ENCODE measurements at places on chromosomes 6 and 20.

DNA sequence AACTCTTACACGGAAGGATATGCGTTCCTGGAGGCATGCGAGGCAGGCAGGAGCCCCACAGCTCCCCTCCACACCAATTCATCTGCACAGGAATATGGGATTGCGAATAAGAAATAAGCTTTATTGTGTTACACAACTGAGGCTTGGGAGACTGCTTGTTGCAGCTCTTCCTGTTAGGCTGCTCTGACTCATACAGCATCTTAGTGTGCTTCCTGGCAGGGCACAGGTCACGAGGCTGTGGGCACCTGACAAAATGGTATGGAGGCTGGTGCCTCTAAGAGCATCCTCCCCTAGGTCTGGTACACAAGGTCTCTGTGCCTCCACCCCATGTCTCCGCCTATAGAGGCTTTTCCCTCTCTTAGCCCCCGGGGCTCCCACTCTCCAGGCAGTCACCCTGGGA, 6.8 kb downstream of the SLC22A3 start:
- no peak for DNase-seq

DNA sequence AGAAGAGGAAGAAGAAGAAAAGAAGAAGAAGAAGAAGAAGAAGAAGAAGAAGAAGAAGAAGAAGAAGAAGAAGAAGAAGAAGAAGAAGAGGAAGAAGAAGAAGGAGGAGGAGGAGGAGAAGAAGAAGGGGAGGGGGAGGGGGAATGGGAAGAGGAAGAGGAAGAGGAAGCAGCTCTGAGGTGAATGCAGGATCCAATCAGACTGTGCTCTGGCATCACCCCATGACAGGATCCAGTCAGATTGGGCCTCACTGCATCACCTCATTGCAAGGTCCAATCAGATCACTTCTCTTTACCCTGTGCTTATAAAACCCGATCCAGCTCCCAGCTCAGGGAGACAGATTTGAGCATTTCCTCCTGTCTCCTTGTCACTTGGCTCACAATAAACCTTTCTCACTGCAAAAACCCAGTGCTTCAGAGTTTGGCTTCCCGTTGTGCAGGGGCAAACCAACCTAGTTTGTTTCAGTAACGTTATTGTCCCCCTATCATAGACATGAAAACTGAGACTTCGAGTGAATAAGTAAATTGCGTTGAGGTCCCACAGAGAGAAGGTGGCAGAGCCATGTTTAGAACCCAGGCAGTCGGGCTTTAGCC, 28.6 kb upstream of the YWHAB start:
- DNase-seq = no peak

DNA sequence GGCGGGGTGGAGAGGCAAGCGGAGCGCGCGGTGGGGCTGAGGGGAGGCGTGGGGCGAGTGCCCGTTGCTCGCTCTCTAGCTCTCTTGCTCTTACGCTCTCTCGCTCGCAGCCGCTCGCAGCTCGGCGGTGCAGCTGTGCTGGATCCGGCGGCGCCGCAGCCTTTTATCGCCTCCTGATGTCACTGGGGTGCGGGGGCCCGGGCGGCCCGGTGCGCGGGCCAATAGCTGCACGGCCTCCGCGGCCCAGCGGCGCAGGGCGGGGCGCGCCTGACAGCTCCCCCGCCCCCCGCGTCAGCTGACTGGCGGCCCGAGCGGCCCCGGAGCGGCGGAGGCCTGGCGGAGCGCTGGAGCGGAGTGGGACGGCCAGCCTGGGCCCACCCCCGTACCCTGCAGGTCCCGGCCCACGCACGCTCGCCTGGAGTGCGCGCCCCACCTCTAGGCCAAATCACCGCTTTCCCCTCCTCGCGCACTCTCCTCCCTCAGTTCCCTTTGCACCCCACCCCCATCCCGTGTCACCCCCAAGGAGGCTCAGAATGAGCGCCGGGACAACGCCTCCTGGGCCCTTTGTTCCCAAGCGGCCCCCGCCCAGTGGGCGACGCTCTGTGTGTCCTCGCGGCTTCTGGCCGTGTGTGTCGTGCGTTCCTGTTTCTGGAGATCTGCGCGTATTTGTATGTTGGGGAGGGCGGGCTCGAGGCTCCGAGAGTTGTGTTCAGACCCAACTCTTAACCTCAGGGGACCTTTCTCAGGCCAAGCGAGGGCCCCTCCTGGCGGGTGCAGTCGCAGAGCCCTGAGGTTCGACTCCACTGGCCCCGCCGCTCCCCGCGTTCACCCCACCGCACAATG, at the start of gene MAFB:
Gene MAFB (minus strand): TSS at position 137 of the 843 bp plus-strand sequence. CDS start 386 bp downstream, outside the sequence.
- DNase-seq = peak; percentile 84

GRCh38 chr20:50522053-50522674, 12.0 kb downstream of the PTPN1 start:
- no peak for DNase-seq

GRCh38 chr6:28167068-28167467, 25.4 kb downstream of the ZKSCAN8 start:
- no peak for DNase-seq

DNA sequence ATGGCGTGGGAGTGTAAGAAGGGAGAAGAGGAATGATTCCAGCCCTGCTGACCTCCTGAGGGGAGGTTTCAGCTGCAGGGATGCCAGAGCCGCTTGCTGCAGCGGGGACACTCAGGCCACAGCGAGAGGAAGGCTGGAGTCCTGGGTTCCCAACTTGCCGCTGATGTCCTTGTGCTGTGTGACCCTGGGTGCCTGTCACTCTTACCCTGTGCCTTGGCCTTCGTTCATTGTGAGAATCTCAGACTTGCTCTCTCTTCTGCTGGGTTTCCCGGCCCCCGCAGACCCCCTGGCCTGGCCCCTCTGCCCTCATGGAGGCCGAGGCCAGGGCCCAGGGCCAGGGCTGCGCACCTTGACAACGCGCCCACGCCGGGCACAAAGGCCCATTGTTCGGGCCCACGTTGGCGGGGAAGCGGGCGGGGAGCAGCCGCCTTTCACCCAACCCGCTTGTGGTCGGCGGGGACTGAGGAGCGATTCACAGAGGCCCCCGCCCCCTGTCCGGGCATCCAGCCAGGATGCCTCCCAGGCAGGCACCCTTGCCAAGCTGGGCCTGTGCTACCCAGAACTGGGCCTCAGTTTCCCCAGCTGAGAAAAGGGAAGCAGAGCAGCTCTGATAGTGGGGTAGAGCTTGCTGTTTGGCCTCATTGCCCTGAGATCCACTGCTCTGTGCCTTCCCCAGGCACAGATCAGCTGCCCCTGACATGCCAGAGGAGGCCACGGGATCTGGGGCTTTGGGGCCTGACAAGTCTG, 52.4 kb downstream of the CEBPB start:
- no peak for DNase-seq

- no peak for DNase-seq
Measured at GRCh38 chr6:36197739-36198221, 1.2 kb downstream of the BRPF3 start.

GRCh38 chr6:75213732-75214131, 7.9 kb upstream of the COL12A1 start:
- no peak for DNase-seq

DNA sequence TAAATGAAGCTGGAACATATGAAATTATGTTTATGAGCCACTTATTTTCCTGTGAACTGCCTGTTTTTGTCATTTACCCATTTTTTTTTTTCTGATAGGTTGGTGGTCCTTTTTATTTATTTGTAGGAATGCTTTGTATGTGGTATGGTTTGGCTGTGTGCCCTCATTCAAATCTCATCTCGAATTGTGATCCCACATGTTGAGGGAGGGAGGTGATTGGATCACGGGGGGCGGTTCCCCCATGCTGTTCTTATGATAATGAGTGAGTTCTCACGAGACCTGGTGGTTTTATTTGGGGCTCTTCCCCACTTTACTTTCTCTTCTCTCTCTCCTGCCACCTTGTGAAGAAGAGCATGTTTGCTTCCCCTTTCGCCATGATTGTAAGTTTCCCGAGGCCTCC, 77.3 kb downstream of the CDH26 start:
- no peak for DNase-seq

DNA sequence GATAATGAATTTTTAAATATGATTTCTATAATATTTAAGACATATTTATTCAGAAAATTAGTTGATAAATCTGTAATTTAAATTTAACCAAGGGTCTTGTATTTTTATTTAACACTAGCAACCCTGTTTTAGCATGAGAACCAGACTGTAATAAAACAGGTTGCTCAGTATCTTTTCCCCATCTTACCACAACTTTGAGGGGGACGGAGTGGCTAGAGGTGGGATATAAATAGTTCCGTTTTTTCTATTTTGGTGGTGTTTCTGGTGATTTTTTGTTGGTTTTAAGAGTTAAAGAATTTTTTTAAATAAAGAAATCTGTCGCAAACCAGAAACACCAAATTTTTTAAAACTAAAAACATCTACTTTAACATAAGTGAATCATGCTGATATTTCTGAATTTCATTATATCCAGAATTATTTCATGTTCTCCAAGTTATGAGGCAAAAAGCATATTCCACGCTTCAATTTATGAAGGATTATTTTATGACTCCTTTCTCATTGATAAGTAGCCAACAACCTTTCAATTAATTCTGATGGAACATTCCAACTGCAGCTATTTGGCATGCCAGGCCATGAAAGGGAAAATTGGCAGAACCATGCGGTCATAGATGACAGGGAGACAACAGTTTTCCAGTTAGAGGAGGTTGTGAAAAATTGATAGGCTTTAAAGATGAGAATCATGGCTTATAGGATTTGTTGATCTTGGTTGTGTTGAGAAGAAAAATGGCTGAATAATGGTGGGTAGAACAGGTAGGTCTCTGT, 151.9 kb upstream of the CARMIL1 start:
- DNase-seq = no peak

DNA sequence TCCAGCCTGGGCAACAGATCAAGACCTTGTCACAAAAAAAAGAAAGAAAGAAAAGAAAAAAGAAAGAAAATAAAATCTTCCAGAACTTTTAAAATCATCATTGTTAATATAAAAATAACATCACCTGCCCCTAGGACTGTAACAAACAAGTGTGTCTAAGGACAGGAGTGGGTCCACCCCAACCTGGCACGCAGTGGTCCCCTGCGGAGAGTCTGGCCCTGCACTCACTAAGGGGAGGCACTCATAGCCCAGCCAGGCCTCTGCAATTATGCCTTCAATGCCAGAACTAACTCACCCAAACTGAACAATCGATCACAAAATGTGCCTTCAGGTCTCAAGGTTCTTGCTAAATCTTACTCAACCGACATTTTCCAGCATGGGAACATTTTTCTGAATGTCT, 4.8 kb downstream of the GMEB2 start:
- DNase-seq = no peak

GRCh38 chr20:62544505-62545055, 68.8 kb upstream of the GATA5 start:
- no peak for DNase-seq

GRCh38 chr20:60904730-60905129, 347.3 kb upstream of the CDH4 start:
- DNase-seq = no peak

- peak; percentile 38 for DNase-seq
Measured at GRCh38 chr6:152863618-152864326, 113.2 kb downstream of the VIP start.

- no peak for DNase-seq
Measured at GRCh38 chr6:5012519-5012918, 8.7 kb upstream of the RPP40 start.

GRCh38 chr20:50054626-50055511, 58.1 kb downstream of the UBE2V1 start:
- no peak for DNase-seq

DNA sequence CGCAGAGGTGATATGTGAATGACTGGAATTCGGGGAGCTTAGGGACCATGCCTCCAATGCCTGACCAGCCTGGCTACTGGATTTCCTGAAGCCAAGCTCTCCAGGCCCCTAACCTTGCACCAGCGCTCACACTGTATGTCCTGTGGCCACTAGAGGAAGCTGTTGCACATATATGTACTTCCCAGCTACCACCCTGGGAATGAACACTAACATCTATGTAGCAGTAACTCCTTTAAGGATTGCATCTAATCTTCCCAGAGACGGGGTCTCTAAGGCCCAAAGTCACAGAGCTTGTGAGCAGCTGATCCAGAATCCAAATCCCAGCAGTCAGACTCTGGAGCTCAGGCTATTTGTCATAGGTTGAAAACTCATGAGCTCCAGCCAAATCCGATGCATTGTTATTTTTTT, 20.4 kb upstream of the BPIFB1 start:
- peak; percentile 20 for DNase-seq

DNA sequence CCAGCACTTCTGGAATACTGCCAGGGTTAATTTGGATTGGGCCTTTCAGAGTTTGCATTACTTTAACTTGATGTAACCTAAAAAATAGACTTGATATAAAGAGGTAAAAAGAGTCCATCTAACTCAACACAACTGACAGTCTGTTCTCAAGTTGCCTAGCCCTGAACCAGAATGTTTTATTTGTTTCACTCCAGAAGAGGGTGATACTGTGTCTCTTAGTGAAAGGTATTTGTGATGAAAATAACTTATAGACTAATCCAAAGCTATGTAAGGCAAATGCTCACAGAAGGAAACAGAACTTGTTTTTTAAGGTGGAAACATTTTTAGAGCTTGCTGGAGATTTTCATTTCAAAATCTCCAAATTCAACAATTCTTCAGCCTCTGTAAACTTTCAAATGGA, 469.1 kb upstream of the RUNX2 start:
- no peak for DNase-seq

DNA sequence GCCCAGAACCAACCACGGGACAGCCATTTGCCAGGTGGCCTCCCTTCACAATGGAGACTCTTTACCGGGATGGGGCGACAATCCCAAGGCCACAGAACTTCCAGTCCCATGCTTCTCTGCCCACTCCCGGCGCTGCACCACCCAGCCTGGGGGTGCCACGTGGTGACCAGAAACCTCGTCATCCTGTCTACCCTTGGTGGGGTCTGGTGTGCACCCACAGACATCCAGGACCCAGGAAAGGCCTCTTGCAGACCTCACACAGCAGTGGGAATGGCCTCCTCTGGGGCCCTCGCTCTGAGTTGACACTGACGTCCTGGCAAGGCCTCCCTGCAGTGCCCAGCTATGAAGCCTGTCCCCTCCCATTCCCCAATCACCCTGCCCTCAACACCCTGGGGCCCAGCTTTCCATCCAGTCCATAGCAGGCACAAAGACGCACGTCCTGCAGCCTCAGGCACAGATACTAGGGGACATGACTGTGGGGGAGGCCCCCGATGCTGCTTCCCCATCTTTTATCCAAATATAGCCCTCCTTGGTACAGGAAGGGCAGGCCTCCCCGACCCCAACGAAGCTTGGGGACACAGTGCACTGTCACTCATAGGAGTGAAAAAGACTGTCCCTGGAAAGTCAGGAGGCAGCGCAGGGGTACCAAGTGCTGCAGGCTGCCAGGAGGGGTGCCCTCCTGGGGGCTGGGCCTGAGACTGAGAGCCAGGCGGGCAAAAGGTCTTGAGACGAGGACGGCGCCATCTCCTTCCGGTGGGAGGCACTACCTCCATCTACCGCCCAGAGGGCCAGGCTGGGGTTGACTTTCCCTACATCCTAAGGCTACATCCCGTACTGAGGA, 7.2 kb downstream of the CST7 start:
- no peak for DNase-seq

DNA sequence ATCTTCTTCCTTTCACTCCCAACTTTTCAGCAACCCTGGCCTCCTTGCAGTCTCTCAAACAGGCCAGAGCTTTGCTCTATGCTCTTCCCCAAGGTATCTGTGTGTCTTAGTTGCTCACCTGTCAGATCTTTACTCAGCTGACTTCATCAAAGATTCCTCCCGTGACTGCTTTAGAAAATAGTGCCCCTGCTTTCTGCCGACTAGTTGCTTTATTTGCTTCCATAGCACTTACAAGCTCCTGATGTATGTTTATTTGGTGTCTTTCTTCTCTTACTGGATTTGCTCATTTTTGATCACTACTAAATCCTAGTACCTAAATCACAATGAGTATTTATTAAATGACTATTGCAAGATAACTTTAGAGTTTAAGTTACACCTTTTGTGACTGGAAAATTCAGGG, 5.9 kb downstream of the NDUFAF5 start:
- no peak for DNase-seq

- no peak for DNase-seq
Measured at GRCh38 chr6:158808442-158808833, 10.7 kb downstream of the EZR start.

GRCh38 chr20:8116067-8116811, 15.8 kb upstream of the PLCB1 start:
- DNase-seq = no peak

Data from CD4-positive, alpha-beta T cell treated with Interleukin-15 for 1 hour (primary cell).